ENCODE measurements at places on chromosomes 11 and 22.

DNA sequence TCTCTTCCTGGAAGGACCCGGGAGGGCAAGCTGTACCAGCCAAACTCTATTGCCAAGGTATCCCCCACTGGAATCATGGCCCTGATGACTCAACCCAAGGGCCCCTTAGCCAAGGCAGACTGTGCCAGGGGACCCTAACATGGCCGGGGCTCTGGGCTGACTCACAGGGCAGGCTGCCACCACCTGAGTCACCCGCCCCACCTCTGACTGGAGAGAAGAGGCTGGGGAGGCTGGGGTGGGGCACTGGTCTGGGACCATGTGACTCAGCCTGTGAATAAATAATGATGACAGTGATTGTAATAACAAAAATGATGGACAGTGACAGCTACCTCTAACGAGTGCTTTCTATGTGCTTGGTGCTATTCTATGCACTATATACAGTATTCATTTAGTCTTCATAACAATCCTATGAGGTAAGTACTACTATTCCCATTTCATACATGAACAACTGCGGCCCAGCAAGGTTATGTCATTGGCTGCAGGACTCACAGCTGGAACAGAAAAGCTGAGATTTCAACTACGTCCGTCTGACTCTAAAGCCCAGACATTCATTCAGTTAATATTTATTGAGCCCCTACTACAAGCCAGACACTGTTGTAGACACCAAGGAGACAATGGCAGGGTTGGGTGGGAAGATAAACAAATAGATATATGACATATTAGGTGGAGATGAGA lies 84.2 kb downstream of the FBXO7 start:
- peak; percentile 91 for DNase-seq

- no peak for DNase-seq
Observed at GRCh38 chr22:47208630-47209029, 446.2 kb downstream of the TBC1D22A start.

DNA sequence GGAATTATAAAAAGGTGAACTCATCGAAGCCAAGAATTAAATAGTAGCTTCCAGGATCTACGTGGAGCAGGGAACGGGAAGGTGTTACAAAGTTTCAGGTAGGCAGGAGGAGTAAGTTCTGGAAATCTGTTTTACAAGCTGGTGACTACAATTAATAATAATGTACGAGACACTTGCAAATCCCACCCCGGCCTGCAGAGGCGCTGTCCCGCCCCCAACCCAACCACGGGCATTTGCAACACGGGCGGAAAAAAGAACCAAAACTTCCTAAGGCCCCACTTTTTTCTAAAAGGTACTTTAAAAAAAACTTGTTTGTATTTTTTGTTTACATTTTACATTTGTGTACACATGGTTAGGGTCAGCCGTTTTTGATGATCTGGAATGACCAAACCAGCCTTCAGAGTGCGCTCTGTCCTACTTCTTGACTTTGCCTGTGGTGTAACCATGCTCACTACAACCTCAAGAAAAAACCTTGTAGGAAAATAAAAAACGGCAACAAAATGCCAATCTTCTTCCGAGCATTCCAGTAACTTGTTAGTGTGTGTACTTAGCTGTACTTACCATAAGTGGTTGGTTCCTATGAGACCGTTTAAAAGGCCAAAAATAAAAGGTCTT lies 449.6 kb upstream of the B3GAT1 start:
- DNase-seq = no peak

DNA sequence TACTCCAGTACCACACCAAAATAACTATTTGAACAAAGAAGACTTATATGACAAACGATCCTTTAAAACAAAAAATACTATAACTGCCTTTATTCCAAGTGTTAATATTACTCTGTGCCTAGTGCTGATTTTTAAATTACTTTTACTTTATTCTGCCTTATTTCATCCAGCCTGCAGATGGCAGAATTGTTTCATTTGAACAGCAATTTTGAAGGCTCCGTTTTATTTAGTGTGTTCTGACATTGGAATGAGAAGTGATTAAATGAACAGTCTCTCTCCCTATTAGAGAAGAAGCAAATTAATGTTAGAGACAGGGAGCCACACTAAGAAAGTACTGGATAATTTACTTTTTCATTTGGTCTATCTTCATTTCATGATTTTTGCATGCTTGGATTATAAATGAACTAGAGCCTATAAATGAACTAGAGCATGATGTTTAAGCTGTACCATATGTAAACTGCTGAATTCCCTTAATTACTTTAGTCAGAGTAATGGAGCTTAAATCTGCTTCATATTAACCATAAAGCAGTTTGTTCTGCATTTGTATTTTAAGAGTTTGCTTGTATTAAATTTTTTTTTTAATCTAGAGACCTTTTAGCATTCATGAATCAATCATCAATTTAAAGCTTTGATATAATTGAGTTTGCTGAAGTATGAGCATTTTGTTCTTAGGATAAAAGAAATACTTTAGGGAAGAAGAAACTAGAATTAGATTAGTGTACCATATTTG lies 9.8 kb downstream of the PDHX start:
- peak; percentile 51 for DNase-seq

DNA sequence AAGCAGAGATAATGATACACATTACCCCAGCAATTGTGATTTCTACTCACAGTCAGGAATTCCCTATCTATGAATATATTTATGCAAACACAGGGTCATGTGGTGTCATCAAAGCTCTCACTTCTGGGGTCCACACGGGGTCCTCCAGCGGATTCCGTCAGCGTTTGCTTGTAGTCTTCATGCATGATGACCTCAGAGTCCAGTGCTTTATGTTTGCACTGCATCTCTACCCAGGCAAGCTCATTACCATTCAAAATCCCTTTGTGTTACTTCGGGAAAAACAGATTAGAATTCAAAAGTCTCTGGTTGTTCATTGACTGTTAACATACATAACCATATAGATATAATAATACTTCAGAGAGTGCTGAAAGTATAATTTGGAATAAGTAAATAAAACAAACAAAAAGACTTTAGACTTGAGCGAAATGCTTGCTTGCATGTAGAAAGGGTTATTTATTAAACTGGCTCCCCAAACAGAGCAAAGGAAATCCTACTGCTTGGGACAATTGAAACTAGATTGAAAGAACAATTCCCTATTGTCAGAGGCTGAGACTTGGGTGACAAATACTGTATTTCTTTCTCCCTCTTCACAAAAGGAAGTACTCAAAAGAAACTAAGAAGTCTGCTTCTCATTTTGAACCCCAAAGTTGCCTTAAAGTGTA lies 423.1 kb downstream of the ETS1 start:
- no peak for DNase-seq

GRCh38 chr11:134696455-134696854 lies 284.4 kb upstream of the B3GAT1 start:
- DNase-seq = no peak

All from LoVo (cell line).